Activated naive CD4-positive, alpha-beta T cell treated with Interleukin-2 at 50 U/mL for 16 hours (primary cell): ENCODE measurements at places on chromosomes 3 and 15.
A peak's percentile ranks its signal among the peaks of the same experiment; 100 is the strongest.

DNA sequence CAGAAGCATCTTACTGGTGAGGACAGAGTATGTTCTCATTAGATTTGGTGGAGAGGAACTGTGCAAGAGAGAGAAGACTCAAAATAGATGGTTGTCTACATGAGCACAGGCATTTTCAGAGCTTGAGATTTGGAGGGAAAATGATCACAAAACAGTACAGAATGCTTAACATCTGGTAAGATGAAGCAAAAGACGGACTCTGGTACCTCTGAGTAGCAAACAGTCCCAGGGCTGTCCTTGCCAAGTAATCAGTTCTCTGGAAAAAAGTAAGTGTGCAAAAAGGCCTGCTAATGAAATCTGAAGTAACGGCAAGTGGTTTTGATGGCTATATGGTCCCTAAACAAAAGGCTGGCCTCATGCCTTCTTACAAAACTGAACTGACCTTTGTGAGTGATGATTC lies 414.2 kb downstream of the CNTN4 start:
- no peak for DNase-seq

DNA sequence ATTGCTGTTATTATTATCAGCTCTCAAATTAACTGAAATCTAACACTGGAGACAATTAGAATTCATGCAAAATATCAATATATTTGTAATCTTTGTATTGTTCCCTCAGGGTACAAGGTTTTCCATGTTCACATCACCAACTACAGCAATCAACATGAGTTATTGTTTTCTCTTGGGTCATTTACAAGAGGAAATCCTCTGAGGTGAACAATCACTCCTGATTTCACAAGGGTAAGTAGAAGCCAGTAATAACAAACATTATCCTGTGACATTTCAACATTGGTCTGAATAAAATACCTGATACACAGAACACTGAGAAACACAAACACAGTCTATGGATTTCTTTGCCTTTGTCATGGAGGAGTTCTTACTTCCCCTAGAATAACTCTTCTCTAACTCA lies 174.0 kb downstream of the SUCNR1 start:
- no peak for DNase-seq

DNA sequence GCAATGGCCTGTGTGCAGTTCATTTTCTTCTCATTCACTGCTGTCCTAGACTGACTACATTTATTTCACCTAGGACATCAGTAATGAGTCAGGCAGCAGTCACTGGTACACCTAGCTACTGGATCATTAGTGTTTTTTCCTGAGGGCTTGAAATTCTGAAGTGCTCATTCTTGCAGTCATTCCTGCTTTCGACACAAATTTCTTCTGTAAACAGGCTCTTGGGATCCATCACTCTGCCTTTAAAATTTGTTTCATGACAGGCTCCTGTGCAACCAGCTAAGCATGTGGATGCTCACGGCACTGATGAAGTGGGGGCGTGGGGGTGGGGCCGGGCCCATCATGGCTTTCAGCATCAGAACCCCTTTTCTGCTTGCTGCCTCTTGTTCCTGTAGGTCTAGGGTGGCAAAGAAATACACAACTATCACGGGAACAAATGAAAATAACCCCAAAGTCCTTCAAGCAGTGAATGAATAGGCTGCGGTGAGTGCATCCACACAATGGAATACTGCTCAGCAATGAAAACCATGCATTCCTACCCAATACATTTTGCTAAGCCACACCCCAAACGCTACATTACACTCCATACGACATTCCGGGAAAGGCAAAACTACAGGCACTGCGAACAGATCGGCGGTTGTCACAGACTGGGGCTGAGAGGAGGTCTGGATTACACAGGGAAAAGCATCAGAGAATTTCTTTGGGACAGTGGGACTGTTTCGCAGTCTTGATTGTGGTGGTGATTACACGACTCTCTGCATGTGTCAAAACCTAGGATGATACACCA lies 9.3 kb upstream of the MELTF start:
- no peak for DNase-seq

DNA sequence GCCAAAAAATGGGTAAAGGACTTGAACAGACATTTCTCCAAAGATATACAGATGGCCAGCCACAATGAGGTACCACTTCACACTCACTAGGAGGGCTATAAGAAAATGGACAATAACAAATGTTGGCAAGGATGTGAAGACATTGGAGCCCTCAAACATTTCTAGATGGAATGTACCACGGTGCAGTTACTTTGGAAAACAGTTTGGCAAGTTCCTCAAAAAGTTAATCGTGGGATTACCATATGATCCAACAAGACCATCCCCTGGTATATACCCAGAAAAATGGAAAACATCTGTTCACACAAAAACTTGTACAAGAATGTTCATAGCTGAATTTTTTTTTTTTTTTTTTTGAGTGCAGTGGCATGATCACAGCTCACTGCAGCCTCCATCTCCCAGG lies 15.9 kb upstream of the HRH1 start:
- DNase-seq = no peak

DNA sequence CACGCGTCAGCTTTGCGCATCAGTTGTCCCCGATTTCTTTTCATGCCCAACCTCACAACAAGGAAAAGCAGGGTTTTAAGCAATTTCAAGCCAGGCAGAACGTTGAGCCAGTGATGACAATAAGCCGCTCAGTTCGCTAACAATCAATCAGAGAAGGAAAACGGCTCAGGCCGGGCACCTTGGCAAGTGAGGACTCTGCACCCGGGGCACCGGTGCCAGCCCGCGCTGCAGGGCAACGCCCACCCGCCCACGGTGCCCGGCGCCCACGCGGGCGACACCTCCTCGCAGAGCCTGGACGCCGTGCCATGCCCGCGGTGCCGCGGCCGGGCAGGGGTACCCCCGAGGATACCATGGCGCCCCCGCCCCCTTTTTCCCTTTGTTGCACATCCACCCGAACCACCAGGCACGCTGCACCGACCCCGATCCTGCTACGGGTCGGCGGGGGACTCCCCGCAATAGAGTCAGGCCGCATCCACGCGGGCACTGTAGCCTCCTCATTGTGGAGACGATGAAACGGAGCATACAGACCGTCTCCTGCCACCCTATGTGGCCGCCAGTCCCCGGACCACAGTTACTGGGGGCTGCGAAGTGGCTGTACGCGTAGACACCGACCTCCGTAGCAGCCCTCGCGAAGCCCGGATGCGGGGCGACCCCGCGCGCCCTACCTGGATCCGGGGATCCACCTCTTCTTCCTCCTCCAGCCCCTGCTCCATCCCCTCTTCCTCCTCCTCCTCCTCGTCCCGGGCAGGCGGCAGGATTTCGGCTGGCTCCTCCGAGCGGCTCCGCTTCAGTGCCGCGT lies 581 bp downstream of the SH3BP5 start:
- DNase-seq = peak; percentile 62

DNA sequence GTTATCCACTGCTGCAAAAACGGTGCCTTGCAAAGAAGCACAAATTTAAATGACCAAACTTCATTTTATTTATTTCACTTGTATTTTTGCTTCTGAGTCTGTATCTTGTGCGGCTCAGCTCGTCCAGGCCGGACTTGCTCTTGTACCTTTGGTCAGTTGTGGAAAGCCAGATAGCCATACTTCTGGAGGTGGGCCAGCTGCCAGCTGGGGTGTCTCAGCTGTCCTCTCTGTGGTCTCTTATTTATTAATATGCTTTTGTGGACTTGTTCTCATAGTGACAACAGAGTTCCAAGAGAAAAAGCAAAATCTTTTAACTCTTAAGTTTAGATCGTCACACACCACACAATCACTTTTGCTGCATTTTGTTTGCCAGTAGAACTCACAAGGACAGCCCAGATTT lies 87.7 kb downstream of the IL1RAP start:
- DNase-seq = no peak

- DNase-seq = peak; percentile 11
These were observed 1.3 kb downstream of the SLC27A2 start for GRCh38 chr15:50183112-50183794.

- no peak for DNase-seq
These were observed 7.4 kb upstream of the ANO10 start for GRCh38 chr3:43629257-43629656.

GRCh38 chr15:34259566-34259965 lies 34.8 kb downstream of the EMC4 start:
- no peak for DNase-seq

DNA sequence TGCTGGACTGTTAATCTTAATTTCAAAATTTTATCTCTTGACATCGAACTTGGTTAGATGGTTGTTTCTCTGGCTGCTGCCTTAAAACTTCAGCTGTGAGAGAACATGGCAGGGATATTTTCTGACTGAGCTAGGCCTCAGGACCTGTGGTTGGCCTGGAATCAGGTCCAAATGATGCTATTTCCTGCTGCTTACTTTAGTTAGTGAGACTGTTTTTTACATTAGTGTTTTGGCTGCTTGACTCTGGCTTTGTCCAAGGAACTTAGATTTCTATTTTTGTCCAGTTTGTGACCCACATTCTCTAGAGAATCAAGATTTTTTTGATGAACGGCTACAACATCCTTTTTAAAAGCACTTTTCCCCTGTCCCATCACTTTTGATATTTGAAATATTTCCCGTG lies 497.9 kb upstream of the SGO1 start:
- no peak for DNase-seq
